Central memory CD8-positive, alpha-beta T cell (primary cell): ENCODE measurements at places on chromosomes 12 and 14.

DNA sequence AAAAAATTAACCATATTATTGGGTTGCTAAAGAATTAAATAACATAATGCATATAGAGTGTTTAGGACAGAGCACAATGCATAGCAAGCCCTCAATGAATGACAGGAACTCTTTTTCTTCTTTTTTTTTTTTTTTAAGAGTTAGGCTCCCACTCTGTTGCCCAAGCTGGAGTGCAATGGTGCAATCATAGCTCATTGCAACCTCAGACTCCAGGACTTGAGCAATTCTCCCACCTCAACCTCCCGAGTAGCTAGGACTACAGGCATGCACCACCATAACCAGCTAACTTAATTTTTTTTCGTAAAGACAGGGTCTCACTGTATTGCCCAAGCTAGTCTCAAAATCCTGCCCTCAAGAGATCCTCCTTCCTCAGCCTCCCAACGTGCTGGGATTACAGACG lies 20.5 kb upstream of the MTERF2 start:
- DNase-seq: no peak

GRCh38 chr14:77883847-77884238 lies 83.9 kb downstream of the ADCK1 start:
- no peak for DNase-seq

DNA sequence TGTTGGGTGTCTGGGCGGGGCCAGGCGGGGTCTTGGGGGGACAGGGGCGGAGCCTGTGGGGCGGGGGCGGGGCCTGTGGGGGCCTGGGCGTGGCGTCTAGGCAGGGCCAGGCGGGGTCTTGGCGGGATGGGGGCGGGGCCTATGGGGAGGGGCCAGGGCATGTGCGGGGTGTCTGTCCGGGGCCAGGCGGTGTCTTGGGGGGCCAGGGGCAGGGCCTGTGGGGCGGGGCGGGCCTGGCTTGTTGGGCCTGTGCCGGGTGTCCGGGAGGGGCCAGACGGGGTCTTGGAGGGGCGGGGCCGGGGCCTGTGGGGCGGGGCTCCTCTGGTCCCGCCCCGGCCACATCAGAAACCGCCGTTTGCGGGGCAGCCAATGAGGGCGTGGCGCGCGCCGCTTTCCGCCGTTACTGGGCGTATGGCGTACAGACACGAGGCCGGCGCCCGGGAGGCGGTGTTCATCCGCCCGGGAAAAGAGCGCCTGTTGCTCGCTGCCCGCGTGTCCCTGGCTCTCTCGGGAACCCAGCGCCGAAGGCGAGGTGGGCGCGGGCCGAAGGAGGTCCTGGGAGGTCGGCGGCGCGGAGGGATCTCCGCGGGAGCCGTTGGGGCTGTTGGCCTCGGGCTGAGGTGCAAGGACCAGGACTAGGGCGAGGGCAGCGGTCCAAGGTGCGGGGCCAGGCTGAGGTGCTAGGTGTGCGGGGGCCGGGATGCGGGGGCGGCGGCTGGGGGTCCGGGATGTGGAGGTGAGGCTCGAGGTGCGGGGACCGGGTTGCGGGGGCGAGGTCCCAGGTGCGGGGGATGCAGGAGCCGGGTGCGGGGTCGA lies at the start of gene PIWIL1:
PIWIL1 (plus strand) TSS at position 400 of the 816 bp plus-strand sequence. CDS start 4,705 bp downstream, outside the sequence.
- no peak for DNase-seq

DNA sequence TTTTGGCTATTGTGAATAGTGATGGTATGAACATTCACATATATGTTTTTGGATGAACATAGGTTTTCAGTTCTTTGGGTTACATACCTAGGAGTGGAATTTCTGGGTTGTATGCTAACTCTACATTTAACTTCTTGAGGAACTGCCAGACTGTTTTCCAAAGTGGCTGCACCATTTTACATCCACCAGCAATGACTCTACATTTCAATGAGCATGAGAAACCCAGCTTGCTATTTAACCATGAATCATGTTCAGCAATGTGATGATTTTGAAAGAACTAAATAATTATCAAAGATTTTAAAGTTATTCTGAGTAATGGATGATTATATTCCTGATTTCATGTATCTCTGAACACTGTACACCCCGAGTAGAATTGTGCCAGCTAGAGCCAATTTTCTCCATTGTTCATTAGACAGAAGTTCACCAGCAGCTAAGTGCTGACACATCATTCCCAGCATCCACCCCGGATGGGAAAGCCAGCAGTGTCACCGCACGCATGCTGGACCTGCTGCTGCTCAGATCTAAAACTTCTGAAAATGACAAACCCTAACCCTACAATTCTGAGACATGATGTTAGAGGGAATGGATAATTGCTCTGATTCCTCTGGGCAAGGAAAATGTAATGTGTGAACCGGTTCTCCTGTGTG lies 13.3 kb upstream of the ANAPC5 start:
- DNase-seq: no peak

- DNase-seq: no peak
Observed at GRCh38 chr12:131912518-131913274, 16.4 kb upstream of the PUS1 start.

GRCh38 chr12:71312768-71313403 lies 126.7 kb upstream of the LGR5 start:
- no peak for DNase-seq

DNA sequence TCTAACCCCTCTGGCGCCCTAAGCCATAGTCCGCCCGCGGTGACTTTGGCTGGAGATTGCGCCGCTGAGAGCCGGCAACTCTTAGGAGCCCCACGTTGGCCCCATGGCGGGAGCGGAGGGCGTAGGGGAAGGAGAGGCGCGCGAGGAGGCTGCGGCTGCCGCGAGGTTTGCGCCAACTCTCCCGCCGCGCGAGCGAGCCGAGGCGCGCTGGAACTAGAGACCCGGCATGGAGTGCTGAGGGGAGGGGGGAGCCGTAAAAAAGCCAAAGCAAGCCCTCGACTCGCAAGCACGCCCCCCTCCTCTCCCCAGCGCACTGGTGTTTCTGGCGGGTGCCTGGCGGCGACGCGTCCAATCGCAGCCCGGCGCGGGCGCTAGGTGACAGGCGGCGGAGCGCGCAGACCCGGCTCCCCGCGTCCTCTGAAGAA lies at the start of gene SYT10:
SYT10 (minus strand) TSS at position 233 of the 425 bp plus-strand sequence. CDS start 297 bp downstream, outside the sequence.
- DNase-seq: no peak
